Hypothalamus (tissue), 51 donors: ENCODE measurements at places on chromosomes 1 and 21.

- DNase-seq, result no peak
Observed at GRCh38 chr1:16018308-16018707, 465 bp upstream of the HSPB7 start.

- DNase-seq, result no peak
Observed at GRCh38 chr1:229253151-229253974, 17.5 kb upstream of the RAB4A start.

GRCh38 chr1:68141071-68142021 lies 90.9 kb upstream of the DIRAS3 start:
- DNase-seq, result no peak

GRCh38 chr21:44994695-44995342 lies 55.0 kb downstream of the SLX9 start:
- DNase-seq, result no peak
